ENCODE measurements at places on chromosomes 1 and 21.

DNA sequence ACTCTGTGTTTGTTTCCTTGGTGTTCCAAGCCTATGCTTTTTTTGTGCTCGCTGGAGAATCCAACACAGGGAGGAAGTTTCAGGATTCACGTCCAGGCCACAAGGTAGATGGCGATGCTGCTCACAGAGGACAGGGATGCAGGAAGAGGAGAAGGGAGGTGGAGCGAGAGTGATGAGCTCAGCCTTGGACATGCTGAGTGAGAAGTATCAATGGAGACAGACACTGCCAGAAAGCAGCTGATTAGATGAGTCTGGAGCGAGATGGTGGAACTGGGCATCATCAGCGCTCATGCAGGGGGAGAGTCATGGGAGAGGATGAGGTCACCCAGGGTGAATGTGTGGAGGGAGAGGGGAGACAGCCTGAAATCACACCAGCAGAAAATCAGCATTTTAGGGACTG, 110.0 kb downstream of the GLUL start:
- no peak for DNase-seq

DNA sequence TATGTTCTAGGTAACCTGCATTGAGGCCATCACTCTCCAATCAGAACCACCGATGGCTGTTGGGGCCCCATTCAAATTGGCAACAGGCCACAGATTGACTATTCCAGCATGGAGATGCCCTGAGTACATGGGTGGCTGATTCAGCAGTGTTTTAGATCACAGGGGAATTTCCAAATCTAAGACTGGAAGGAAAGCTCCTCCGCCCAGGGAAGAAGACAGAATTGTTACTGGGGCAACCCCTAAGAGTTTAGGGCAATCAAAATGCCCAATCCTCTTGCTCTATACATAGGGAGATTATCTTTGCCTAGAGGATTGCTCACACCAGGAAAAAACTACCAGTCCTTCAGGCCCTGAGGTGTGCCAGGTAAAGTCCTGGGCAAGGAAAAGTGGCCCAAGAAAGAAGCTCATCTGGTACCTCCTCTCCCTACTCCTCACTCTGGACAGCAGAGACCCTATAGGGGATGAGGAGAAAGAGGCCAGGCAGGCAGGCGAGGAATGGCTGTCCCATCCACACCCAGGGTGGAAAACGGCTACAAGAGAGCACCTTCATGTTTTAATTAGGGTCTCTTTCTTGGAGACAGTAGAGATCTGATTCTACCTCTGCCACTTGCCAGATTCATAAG, 5.8 kb downstream of the S100A8 start:
- DNase-seq, result no peak

- no peak for DNase-seq
Observed at GRCh38 chr1:147156642-147157041, 15.6 kb downstream of the PRKAB2 start.

DNA sequence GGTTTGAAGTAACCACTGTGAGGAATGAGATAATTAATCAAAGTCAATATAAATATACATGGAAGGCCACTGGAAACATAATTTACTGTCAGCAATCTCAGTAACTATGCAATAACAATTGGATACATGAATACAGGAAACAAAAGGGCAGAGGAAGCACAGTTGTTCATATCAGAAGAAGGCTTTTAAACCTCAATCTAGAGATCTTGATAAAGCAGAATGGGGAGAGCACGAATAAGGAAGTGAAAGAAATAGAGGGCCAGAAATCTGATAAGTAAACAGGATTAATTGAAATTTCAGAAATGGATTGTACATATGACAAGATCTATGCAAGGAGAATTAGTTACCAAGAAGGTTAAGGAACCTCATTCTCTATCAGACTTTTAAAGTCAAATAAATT, 93.0 kb downstream of the EVI5 start:
- no peak for DNase-seq

GRCh38 chr1:202007805-202008489, 2.4 kb upstream of the ELF3 start:
- no peak for DNase-seq

DNA sequence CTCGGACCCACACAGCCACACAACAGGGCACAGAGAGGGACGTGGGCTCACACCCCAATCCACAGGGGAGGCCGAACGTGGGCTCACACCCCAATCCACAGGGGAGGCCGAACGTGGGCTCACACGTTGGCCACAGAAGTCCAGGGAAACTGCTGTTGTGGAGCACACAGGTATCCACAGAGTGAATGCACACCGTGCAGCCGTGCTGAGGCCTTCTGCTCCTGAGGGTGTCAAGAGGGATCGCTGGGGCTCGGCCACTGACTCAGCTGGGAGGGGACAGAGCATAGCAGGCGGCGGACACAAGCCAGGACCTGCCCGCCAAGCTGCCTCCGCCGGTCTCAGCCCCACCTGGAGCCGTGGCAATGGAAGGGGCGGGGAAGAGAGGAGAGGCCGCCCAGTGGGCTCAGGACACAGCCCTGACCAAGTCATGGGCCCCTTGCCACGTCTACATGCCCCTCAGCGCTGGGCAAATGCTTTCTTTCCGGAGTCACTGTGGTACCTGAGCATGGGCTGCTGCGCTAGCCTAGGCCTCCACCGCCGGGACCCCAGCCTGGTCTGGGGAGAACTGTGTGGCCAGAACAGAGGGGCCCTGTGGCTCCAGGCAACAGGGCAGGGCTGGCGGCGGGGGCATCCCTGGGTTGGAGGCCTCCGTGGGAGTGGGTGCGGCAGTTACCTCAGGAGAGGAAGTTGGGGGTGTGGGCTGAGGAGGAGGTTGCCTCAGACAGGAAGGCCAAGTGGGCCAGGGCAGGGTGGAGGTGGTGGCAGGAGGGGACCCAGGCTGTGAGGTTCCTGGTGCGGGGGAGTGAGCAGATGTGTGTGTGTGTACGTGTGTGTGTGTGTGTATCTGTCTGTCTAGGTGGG, 1.2 kb downstream of the SYTL1 start:
- DNase-seq, result peak; percentile 36

GRCh38 chr1:234726359-234726943, 116.5 kb upstream of the IRF2BP2 start:
- DNase-seq, result no peak

- DNase-seq, result peak; percentile 45
Observed at GRCh38 chr1:151047925-151048644, 534 bp downstream of the C1orf56 start.

DNA sequence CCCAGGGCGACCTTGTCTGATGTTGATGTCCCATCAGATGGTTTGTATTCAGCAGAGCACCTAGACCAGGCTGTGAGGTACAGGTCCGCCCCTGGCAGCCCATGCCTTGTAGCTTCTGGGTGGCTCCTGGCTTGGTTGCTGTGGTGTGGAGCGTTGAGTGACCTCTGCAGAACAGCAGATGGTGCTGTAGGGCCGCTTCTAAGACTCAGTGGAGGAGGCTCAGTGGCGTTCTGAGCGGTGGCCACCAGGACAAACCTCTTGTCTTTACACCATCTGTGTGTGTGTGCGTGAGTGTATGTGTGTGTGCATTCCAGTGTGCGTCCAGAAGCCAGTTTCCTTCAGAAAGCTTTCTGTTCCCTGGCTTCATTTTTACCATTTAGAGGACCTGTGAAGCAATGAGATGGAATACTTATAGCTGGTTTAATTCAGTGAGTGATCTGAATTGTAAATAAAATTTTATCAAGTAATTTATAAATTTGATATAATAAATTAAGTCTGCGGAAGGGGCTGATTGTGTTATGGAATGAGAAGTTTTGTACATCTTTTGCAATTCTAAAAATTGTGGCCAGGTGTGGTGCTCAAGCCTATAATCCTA, 66.1 kb downstream of the ADARB1 start:
- peak; percentile 37 for DNase-seq

GRCh38 chr1:158248771-158249170, 5.5 kb upstream of the CD1A start:
- DNase-seq, result no peak

DNA sequence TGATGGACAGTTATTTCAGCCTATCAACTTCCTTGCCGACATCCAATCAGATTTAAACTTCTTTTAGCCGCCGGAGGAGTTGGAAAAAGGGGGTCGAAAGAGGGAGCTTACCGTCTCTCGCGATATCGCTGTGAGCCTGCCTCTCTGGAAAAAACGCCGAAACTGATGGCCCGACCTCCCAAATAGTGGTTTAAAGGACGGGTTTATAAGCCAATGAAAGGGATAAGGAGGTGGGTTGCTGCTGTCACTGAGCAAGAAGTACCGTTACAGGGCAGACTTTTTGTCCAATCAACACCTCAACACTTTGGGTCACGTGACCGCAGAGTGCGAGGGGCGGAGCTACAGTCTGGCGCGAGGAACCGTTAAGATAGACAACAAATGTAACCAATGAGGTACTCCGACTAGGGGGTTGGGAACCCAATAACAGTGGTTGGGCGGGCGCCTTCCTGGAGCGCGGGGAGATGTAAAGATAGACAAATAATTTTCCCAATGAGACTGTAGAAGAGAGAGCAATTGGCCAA, at the start of gene RBM15:
Gene RBM15 (plus strand): TSS at position 492 of the 521 bp plus-strand sequence. CDS start 29 bp downstream, at position 521.
- DNase-seq, result peak; percentile 89

DNA sequence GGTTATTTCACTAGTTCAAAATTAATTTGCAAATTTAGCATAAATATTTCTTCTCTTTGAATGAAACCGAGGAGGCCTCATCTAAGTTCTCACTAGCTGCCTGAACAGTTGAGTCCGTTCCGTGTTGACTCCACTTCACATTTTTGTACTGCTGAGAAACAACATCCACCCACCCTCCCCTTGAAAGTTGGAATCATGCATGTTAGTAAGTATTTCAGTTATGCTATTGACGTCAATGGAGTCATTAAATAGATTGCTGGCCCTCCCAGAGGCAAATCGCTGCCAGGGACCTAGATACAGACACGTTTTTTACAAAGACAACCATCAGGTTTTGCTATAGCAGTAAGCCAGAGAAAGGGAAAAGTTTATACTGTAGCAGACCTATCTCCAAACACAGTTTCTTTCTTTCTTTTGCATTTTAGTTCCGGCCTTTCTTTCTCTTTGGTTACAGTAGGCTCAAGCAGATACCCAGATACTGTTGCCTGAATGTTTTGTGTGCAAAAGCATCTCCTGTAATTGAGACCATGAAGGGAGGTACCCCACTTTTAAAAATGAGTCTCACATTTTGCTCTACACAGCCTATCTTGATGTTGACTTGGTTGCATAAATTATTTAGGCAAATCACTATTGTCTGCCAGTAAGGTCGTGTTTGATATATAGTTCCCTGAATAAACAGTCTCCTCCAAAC, 262.6 kb upstream of the SGIP1 start:
- DNase-seq, result peak; percentile 56
